ENCODE measurements at places on chromosomes 16 and 17.

DNA sequence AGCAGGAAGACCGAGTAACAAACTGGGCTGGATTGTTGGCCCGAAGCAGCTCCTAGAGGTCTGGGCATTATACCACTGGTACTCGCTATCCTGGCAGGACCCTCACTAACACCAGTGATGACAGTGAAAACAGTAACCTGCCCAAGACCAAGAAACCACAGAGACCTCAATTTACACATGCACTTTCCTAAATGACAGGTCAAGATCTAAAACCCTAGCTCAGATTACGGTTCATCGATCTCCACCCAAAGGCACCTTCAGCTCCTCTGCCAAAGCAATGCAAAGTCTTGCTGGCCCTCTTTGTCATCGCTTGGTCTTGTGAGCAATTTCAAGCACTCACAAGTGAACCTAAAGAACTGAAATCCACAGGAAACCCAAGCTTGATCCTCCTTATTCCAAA lies 1.5 kb downstream of the PIP4K2B start:
- no peak for DNase-seq

DNA sequence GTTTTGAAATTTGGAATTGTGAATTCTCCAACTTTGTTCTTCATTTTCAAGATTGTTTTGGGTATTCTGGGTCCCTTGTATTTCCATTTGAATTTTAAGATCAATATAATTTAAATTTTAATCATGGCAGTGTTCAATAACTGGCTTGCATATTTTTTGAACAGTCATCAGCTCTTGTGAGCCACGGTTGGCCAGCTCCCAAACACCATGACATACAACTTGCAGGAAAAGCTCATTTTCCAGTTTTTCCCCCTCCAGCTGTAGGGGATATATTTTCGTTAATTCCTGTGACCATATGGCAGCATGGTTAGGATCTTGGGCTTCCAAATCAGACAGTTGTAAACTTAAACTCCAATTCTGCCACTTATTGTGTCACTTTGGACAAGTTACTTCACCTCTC lies 690.1 kb downstream of the WWOX start:
- DNase-seq = no peak

- DNase-seq = no peak
These were observed 15.8 kb upstream of the AKTIP start for GRCh38 chr16:53518550-53519416.

- DNase-seq = no peak
These were observed at the start of gene HNF1B for GRCh38 chr17:37744961-37745800. HNF1B (minus strand) TSS chr17:37745059; CDS start chr17:37744884, 175 bp downstream.
